CD4-positive, alpha-beta T cell treated with Interleukin-10 for 1 hour (primary cell): ENCODE measurements at places on chromosomes 11 and 22.

- DNase-seq = no peak
Measured at GRCh38 chr11:19080579-19080993, 20.1 kb upstream of the MRGPRX2 start.

DNA sequence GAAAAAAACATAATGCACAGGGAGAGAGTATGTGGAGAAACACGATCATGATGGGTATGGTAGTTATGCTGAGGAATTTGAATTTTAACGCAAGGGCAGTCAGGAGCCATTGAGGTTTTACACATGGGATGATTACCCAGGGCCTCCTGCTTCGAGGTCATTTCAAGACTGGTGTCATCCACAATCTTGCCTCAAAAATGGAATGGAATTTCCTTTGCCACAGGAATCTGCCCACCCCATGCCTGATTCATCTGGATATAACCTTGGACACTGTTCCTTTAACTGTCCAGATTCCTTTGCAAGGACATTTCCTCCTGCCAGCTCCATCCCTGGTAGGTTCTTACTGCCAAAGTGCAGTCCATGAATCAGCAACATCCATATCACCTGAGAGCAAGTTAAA lies 655.9 kb upstream of the TENM4 start:
- DNase-seq = no peak

DNA sequence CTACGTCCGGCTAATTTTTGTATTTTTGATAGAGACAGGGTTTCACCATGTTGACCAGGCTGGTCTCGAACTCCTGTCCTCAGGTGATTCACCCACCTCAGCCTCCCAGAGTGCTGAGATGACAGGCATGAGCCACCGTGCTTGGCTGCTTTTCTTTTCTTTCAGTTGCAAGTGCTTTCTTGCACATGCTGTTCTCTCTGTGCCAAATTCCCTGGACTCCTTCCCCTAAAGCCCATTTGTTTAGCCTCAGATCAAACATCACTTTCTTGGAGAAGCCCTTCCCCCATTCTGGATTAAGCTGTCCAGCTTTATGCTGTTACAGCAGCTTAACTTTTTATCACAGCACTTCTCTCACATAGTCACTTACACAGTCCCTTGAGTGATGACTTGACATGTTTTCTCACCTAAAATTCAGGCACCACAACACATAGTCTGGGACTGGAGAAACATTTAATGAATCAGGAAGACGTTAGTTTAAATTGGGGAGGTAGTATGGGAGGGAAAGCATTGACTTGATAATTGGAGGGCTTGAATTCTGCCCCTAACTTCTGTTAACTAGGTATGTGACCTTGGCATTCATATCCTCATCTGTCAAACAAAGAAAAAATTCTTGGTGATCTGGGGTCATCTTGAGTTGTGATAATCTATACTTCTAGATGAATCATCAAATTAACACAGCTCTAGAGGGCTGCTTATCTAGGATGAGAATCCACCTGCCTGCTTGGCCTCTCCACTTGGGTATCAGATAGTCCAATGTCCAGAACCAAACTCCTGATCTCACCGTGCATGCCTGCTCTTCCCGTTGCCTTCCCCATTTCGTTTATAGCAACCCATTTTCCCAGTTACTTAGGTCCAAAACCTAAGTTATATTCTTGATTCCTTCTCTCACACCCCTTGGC lies 18.4 kb downstream of the ACO2 start:
- DNase-seq = no peak

GRCh38 chr11:115920092-115920461 lies 415.9 kb upstream of the CADM1 start:
- DNase-seq = no peak

- no peak for DNase-seq
Measured at GRCh38 chr11:36162883-36163434, 126.3 kb downstream of the COMMD9 start.

DNA sequence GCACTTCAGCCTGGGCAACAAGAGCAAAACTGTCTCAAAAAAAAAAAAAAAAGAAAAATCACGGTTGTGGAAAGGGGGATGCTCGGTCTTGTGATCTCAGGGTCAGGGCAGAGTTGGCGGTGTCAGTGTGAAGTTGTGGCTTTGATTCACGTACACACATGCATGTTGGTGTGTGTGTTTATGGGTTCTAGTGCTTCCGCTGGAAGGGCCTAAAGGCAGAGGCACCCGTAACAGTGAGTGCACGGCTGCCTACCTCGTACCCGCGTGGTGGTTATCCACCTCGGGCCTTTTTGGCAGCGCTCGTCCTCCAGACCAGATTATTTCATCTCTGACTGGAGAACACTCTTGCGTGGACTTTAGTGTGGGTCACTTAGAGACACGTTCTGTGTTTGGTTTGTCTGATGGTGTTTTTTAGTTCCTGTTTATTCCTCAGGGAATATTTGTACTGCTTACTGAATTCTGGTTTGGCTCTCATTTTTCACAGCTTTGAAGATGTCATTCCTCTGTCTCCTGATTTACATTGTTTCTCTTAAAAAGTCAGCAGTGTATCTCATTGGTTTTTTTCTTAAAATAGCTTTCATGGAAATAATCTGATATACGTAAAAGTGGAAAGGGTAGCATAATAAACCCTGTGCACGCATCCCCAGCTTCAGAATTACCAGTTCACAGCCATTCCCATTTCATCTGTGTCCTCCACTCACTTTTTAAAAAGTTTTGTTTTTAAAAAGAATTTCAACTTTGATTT lies 15.6 kb downstream of the ZBED4 start:
- no peak for DNase-seq

GRCh38 chr22:45502215-45503049 lies at the start of gene FBLN1:
FBLN1 (plus strand) TSS chr22:45502883; CDS start chr22:45502986, 103 bp downstream.
- DNase-seq = no peak

DNA sequence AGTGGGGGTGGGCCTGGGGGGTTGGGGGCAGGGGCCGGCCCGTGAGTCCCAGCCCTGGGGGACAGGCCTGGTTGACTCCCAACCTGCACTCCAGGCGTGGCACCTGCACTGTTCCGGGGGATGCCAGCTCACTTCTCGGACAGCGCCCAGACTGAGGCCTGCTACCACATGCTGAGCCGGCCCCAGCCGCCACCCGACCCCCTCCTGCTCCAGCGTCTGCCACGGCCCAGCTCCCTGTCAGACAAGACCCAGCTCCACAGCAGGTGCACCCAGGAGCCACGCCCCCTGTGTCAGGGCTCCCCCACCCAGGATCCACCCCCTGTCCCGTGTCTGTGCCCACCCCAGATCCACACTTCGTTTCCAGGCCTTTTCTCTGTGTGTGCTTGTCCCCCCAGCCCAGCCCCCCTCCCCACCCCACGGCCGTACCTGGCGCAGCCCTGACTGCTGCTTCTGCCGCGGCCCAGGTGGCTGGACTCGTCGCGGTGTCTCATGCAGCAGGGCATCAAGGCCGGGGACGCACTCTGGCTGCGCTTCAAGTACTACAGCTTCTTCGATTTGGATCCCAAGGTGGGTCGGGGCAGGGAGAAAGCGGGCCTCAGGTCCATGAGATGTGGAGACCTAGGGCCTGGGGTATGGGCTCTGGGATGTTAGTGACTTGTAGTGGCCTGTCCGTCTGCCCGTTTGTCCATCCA lies 4.8 kb downstream of the FERMT3 start:
- DNase-seq = no peak

DNA sequence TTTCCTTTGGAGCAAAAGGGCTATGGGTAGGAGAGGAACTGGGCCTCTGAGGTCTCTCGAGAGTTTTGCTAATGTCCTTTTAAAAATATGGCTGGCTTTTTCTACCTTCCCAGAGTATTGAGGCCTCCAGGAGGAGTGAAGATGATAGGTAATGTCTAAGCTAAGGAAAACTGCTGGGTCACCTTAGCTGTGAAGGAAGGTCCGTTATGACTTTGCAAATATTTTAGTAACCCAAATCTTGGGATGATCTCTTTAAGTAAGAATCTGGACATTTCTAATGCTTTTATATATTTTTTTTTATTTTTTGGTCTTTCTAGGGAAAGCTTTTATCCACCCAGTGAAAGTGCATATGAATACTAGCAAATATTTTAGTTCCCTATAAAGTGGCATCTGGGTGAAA lies 60.9 kb upstream of the SYN3 start:
- no peak for DNase-seq

DNA sequence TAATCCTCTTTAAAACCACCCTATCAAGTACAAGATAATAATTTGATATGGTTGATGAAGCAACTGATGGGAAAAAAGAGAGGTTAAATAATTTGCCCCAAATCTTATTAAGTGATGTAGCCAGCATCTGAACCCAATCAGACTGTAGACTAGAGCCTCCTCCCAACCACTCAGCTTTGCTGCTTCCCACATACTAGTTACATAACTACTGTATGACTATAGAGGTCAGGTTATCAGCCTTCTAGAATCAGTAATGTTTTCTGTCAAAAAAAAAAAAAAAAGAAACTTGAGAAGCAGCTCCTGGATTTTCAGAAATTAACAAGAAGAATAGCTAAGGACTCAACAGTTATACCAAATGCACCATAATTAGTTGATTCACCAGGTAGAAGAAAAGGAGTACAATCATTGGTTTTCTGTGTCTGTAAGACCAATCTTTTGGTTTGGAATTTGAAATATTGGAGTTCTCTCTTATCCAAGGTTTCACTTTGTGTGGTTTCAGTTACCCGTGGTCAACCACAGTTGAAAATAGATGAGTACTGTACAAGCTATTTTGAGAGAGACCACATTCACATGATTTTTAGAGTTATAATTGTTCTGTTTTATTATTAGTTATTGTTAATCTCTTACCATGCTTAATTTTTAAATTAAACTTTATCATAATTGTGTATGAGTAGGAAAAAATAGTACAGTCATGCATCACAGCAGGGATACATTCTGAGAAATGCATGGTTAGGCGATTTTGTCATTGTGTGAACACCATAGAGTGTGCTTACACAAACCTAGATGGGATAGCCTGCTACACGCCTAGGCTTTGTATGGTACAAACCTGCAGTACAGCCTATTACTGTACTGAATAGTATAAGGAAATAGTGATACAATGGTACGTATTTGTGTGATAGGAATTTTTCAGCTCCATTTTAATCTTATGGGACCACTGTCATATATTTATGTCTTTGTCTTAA lies 72.2 kb downstream of the PDHX start:
- no peak for DNase-seq

DNA sequence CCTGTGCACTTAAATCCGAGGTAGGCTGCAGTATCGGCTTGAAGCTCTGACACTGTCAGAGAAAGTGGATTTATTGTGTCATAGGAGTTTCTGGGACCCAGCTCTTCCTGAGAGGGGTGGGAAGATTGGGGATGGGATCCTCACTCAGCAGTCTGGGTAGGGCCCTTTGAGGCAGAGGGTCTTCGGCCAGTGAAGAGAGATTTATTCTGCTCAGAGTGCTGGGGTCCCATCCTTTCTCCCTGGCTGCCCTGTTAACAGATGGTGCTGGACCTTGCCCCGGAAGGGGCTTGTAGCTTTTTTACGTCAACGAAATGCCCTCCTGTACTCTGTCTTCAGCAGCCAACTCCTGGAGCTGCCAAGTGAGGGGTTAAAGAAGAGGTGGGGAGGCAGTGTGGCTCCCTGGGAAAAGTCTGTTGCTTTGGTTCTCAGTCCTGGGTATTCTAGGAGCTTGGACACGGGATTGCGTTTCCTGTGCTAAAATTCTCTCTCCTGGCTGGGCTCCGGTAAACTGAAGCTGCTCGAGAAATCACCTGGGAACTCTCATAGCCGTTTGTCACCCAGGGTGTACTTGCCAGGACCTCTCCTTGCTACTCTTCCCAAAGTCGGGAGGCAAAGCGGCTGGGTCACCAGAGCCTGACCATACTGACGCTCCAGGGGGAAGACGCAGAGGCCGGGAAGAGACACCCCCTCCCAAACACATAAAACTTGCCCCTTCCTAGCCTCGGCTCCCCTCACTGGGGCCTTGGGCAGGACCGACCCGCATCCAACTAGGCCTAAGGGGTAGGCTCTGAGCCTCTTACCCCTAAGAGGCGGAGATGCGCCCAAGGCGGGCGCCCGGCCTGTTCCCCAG lies 806 bp upstream of the SMDT1 start:
- no peak for DNase-seq

GRCh38 chr11:12777208-12777874 lies 103.1 kb downstream of the TEAD1 start:
- no peak for DNase-seq

DNA sequence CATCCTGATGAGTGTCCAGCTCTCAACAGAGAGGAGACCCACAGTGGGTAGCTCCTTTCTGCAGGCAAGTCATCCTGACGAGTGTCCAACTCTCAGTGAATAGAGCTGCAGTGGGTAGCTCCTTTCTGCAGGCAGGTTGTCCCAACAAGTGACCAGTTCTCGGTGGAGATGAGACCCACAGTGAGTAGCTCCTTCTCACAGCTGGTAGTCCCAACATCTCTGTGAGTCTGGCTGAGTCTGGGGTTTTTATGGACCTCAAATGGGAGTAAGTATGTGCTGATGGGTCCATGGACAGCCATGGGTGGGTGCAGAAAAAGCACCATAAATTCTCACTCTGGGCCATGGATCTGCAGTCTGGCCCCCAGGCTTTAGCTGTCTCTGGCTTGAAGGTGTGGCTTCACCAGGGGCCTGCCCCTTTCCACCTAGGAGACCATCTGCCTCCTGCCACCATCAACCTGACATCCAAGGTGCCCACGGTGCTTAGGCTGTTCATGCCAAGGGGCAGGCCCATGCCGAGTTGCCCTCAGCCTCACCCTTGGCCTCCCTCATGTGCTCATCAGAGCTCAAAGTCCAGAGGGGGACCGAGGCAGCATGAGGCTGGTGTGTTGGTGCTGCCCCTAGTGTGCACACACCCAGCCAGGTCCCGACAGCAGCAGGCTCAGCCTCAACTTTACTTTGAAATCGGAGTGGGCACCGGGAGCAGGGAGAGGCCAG lies 15.3 kb downstream of the NPAT start:
- no peak for DNase-seq

DNA sequence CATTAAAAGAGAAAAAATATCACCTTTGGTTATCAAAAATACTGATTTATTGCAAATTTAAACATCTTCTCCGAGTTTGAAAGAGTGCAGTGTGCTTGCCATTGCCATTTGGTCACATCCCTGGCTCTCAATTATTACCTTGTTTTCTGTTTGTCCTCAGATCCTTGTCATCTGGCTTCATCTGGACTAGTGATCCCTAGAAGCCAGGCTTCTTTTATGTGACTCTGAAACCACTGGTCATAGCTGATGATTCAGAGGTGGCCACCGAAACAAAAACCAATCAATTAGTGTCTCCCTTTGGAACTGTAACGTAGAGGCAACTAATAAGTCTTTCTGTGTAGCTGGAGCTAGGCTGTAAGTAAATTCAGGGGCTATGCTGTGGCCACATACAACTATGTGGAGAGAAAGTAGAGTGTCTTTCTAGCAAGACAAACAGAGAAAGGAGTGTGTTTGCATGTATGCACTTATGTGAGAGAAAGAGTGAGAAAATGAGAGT lies 237.9 kb downstream of the LUZP2 start:
- no peak for DNase-seq

DNA sequence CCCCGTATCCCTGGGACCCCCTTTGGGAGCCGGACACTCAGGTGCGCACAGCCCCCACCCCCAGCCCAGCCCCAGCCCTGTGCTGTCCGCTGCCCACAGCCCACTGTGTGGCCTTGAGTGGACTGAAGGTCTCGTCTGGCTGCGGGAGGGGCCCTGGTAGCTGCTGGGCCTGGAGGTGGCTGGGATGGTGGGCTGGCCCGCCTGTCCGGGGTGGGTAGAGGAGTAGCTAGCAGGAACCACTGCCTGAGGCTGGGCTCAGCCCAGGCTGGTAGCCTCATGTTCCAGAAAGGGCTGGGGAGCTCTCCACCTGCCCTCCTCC lies 4.6 kb upstream of the MUC6 start:
- DNase-seq = no peak
